WTC11 (cell line): ENCODE measurements at places on chromosomes 3 and 15. TPM values are rescaled to one million over a fixed set of nuclear protein-coding genes. Genes with fewer than 3 reads are reported as not detected.

The CHST2 gene
- 13.2 to 17.3 TPM (median 13.4 TPM) in 3 replicates for total RNA-seq

The ITIH4 gene
- total RNA-seq, result 2.4 to 6.2 TPM (median 3.9 TPM) in 3 replicates

The COMMD2 gene
- total RNA-seq, result 51.3 to 52.9 TPM (median 52.1 TPM) in 3 replicates

The SMCO1 gene
- not detected in 3 replicates for total RNA-seq

The GOLGA6L9 gene
- 7.3 to 9.4 TPM (median 8.0 TPM) in 3 replicates for total RNA-seq

The LRRFIP2 gene
- total RNA-seq, result 23.7 to 24.6 TPM (median 23.7 TPM) in 3 replicates

- DNase-seq, result no peak
These were observed 30.0 kb downstream of the CCNL1 start for GRCh38 chr3:157129803-157130466.

GRCh38 chr15:67415181-67415580 lies 105.8 kb upstream of the C15orf61 start:
- no peak for DNase-seq

DNA sequence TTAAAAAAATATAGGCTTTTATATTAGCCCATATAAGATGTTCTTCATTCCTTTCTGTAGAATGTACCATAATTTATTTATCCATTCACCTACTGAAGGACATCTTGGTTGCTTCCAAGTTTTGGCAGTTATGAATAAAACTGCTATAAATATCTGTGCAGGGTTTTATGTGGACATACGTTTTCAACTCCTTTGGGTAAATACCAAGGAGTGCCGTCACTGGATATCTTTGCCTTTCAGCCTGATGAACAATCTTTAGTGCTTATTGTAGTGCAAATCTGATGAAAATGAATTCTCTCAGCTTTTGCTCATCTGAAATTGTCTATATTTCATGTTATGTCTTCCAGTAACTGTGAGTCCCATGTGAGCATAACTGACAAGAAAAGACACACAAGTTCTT lies 26.6 kb upstream of the BLM start:
- DNase-seq, result no peak

DNA sequence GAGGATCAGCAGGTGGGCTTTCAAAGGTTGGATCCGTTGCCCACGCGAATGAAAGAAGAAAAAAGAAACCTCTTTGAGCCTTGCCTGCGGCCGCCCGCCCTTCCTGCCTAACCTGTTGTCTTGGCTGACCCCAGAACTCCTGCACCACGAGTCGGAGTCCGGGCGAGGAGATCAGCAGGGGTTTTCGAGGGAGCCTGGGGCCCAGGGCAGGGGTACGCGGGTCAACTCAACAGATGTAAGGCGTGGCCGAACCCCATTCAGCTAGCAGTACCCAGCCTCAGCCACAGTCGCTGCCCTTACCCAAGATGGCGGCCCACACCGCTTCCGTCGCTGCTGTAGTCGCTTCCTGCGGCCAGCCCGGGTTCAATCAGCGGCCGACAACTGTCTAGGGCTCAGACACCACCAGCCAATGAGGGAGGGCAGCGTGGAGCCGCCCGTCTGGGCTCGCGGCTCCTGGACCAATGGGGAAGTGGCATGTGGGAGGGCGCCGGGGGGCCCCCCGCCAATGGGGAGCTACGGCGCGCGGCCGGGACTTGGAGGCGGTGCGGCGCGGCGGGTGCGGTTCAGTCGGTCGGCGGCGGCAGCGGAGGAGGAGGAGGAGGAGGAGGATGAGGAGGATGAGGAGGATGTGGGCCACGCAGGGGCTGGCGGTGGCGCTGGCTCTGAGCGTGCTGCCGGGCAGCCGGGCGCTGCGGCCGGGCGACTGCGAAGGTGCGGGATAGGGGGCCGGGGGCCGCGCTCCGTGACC lies at the start of gene MANF:
MANF (plus strand) TSS at position 566 of the 748 bp plus-strand sequence; CDS start at position 618, 52 bp downstream.
- DNase-seq, result peak; percentile 97

- no peak for DNase-seq
These were observed 553.8 kb downstream of the MAGI1 start for GRCh38 chr3:65484964-65485363.

- no peak for DNase-seq
These were observed 89.0 kb upstream of the PFN2 start for GRCh38 chr3:150059729-150060128.
